Fibroblast of skin of right quadriceps (primary cell): ENCODE measurements at places on chromosomes 11 and 22.

DNA sequence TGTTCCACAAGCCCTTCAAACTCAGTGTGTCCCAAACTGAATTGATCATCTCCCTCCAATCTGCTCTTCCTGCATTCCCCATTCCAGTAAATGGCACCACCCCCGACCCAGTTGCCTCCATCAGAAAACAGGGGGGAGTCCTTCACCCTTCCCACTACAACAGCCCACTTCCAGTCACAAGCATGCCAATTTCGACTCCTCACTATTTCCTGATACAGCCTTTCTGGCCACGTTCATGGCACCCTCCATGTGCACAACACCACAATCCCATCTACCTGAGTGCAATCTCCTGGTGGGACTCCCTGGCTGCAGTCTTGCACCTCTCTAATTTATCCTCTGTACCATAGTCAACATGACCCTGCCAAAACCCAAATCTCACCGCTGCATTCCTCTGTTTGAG, 1.6 kb upstream of the DNAL4 start:
- DNase-seq: no peak

GRCh38 chr22:49810363-49811019, 17.2 kb downstream of the BRD1 start:
- no peak for DNase-seq

DNA sequence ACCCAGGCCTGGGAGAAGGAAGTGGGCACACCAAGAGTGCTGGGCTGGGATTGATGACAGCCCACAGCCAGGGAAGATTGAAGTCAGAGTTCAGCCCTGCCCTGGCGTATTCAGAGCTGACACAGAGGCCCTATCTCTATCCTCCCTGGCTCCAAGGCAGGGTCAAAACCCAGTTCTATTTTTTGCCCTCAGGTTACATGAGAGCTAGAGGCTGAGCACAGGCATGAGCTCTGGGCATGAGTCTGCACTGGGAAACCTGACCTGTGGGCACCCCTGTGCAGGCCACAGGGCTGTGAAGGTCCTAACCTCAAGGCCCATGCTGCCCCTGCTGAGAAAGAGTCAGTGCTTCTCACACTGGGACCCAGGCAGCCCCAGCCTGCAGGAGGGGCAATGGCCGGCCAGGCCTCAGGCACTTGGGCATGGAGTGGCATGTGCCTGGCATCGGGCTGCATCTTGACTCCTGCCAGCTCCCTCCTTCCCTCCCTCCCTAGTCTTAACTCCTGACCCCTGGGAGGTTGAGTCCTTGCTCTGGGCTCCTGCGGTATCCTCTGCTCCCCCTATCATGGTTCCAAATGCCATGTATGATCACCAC, 5.4 kb downstream of the SLC35E4 start:
- DNase-seq: no peak

DNA sequence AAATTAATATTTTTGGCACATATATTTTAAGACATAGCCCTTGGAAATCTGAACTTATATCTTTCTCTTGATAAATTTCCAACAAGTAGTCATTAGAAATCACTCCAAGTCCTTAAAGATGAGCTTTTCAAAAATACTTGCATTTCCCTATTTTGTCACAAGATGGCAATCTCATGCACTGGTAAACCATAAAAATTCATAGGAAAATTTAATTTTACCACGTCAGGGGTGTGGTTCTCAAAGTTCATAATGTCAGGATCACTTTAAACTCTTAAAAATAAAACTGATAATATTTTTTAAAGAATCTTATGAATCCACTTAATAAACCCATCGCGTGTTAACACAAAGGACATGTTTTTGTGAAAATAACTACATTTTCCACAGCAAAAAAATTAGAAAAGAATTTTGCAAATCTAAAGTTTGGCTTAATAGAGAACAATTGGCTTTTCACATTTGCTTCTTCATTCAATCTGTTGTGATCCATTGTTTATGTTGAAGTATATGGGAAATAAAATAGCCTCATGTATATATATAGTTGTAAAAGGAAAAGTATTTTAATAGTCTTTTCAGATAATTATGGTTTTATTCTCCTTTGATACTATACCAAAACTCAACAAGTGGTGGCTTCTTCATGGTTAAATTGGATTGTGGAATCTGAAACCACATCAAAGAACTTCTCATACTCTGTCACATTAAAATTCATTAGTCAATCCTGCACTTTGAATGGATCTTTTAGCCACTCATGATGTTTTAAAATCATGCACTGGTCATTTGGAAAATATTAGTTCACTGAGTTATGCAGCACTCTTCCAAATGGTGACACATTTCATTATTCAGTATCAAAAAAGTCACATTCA, 169.1 kb downstream of the CADM1 start:
- DNase-seq: peak; percentile 42

GRCh38 chr22:38952281-38952993, 5.0 kb upstream of the APOBEC3A start:
- no peak for DNase-seq

DNA sequence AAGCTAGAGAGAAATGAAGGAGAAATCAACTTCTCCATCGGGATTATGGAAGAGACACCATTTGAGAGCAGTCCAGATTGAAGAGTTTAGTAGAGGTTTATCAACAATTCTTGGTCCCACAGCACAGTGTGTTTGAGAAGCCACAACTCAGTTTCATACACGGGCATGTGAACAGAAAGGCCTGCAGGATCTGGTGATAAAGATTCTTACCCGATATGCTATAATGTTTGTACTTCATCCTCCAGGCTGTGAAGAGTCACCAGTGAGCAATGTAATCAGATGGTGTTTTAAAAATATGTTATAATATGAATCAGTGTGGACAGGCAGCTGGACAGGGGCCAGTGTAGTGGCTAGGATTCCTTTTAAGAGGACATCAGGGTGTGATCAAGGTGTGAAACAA, 29.7 kb upstream of the VWA5A start:
- DNase-seq: no peak
